ENCODE measurements at places on chromosomes 6 and 20.

GRCh38 chr20:20524756-20525155, 156.9 kb downstream of the INSM1 start:
- no peak for DNase-seq

- no peak for DNase-seq
Observed at GRCh38 chr20:31570735-31571617, 34.1 kb upstream of the ID1 start.

GRCh38 chr6:35435074-35435837, 16.9 kb upstream of the FANCE start:
- DNase-seq = no peak

GRCh38 chr6:111418971-111419693, 63.9 kb downstream of the REV3L start:
- no peak for DNase-seq

DNA sequence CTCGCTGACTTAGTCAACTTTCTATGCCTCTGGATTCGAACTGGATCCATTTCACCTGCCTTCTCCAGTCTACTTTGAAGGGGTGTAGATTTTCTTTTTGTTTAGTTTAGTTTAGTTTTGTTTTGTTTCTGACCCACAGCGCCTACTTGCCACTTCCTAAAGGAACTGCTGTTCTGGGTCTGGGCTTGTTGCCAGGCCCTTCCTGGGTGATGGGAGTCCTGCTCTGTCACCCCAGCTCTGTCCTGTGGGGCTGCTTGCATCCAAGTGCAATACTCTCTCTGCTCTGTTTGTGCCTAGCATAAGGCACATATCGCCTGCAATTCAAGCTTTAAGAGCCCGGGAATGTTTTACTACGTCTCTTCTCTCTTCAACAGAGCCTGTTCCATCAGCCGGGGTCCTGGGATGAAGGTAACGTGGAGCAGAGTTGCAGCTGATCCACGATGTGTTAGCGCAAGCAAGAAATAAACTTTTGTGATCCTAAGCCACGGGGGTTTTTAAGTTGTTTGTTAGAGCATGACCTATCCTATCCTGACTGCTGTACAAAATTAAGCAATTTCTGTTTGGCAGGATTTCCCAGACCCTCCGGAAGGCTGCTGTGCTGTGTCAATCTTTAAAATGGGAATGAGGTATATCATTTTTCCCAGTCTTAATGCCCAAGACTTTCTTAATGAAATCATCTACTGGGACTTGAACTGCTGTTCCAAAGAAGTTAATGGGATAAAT, 30.9 kb upstream of the TAGAP start:
- DNase-seq = no peak

GRCh38 chr6:156283091-156283490, 494.1 kb upstream of the ARID1B start:
- no peak for DNase-seq

- DNase-seq = no peak
Observed at GRCh38 chr6:138162111-138162954, 594 bp downstream of the ARFGEF3 start.

DNA sequence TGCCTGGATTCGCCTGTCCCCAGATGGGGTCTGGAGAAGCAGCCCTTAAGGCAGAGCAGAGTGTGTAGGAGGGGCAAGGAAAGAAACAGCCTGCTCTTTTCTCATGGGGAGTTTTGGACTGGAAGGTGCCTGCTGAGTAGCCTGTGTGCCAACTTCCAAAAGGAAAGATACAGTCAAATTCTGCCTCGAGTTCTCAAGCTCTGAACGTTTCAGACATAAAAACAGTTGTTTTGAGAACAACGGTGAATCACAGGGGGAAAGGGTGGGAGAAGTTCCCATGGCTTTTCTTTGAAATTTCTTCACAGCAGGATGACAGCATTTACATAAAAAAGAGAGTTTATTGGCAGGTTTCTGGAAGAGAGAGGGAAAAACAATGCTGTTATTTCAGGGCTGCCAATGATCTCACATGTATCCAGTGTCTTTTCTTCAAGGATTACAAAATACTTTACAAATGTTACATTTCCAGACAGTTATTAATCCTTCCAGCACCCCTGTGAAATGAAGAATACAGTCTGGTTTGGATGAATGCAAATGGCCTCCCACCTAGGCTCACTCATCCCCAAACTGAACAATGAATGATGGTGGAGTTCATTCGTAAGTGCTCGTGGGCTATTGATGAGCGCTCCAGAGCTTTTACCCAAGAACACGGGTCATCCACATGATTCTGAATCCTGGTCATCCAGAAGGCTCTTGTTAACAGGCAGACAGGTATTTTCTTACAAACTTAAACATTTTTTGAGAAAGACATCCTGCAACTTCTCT, 33.8 kb upstream of the ECI2 start:
- no peak for DNase-seq

GRCh38 chr6:169851641-169852503, 100.5 kb downstream of the ERMARD start:
- DNase-seq = no peak

DNA sequence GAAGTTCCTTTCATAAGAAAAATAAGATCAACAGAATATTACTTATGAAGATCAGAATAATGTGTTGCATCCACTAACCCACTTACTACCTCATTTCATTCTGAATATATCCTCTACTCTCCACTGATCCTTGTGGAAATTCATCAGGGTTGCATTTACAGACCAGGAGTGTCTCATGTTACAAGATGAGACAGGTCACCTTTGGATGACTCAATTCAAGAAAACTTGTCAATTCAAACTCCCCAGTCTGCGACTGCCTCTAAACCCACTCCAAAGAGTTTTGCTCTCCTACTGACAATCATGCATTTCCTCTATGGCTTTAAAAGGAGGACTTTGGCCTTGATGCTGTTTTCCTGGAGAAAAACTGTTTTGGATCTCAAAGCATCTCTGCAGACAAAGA, 68.4 kb downstream of the ID4 start:
- DNase-seq = no peak

DNA sequence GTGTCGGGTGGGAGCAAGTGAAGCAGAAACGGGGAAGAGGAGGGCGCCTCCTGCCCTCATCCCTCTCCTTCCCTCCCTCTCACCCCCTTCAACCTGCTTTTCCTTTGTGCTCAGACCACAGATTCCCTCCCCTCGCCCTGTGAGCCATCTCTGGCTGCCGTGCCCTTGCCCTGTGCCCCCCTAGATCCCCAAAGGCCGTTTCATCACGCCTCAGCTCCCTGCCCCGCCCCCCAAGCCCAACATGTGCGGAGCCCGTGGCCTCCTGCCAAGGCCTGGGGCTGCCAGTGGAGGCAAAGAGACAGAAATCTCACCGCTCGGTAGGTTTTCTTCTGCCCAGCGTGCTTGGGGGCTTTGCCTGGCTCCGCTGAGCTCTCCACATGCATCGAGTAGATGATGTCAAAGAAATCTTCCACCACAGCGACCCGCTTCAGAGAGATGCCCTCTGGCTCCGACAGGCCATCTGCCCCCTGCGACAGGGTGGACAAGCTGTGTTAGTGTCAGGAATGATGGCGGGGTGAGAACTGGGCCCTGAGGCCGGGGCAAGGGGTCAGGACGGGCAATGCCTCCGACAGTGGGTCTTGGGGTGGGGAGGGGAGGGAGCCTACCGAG, 57.6 kb downstream of the NOL4L start:
- no peak for DNase-seq

All from GM10248 (cell line).